ENCODE measurements at places on chromosomes 12 and 14.

DNA sequence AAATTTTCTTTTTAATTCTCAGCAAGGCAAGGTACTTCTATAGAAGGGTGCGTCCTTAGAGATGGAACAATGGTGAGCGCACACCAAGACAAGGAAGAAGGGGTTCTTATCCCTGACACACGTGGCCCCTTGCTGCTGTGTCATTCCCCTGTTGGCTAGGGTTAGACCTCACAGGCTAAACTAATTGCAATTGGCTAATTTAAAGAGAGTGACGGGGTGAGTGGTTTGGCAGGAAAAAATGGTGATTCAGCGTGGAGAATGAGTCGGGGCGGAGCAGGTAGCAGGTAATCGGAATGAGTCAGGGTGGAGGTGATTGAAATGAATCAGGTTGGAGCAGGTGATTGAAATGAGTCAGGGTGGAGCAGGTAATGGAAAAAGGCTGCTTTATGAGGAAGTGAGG lies 36.3 kb upstream of the HECTD1 start:
- DNase-seq, result no peak

- no peak for DNase-seq
Measured at GRCh38 chr14:90611936-90612335, 204.3 kb downstream of the TTC7B start.

DNA sequence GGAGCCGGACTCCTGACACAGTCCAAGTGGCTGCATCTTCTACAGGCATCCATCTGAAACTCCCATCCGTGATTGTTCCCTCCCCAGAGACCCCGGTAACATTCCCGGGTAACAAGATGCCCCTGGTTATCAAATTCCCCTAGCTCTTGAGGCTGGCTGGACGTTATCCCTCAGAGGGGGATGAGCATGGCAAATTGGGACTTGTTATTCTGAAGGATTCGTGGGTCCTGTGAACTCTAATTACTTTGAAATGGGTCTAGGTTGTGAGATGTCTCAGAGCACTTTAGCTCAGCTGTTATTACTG lies 642 bp upstream of the PAN2 start:
- no peak for DNase-seq

- no peak for DNase-seq
Measured at GRCh38 chr12:106759526-106760183, 14.8 kb upstream of the RIC8B start.

DNA sequence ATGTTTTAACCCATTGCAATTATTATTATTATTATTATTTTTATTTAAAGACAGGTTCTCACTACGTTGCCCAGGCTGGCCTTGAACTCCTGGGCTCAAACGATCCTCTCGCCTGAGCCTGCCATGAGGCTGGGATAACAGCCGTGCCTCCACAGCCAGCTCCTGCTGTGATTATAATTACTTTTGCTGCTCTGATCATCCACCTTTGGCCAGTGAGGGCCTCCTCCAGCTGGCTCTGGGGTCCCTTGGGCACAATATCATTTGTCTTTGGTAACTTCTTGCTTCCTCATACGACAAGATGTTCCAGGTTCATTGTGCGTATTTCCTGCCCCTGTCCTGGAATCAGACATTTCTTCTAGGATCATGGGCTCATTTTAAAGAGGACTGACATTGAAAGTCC lies 28.4 kb downstream of the LRTM2 start:
- DNase-seq, result no peak

DNA sequence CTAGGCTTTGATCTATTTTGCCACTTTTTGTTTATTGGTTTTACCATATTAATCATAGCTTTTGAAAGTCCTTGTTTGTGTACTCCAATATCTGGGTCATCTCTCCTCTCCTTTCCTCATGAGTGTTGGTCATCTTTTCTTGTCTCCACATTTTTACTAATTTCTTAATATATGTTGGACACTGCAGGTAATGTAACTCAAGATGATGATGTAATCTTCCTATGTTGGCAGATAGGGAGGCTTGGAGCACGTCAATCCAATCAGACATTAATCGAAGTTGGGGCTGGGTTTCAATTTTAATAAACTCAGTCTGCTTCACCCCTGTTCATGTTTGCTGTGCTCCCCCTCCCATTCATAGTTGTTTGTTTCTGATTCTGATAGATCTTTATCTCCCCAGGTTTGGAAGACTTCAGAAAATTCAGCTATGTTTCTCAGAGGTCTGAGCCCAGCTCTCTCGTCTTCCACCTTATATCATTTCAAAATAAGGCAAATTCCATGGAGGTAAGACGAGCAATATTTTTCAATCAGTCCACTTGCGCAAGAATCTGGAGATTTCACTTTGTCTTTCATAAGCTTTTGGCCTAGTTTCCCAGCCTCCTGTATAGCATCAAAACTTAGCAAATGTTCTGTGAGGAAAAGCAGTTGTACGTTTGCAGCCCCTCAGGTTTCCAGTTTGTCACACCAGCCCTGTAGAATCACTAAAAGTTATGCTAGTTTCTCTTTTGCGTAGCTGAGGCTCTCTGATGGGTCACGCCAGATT lies 504.1 kb downstream of the TMTC2 start:
- no peak for DNase-seq

DNA sequence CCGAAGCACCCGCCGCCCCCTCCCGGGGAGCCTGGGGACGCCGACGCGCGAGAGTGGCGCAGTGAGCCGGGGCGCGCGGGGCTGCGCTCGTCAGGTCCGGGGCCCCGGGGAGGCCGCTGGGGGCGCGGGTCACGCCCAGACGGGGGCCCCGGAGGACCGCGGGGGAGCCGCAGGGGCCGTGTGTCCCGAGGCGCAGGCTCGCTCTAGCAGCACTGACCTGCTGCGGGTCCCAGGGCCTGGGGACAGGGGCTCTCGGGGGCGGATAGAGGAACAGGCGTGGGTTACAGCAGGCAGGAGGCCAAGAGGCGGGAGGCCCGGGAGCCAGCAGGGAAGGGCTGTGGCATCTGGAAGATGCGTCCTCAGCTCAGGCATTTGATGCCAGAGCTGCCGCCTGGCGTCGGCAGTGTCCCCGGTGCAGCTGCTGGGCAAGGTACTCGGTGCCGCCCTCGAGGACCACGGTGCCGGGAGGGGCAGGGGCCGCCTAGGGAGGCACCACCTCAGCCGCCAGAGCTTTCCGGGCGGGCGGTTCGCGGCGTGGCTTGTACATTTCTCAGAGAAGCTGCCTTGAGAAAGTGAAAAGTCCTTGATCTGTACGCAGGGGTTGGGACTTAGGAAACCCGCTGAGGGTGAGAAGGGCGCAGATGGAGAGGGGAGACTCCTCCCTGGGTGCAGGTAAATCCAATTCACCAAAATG lies 1.2 kb downstream of the WNT5B start:
- DNase-seq, result peak; percentile 58

DNA sequence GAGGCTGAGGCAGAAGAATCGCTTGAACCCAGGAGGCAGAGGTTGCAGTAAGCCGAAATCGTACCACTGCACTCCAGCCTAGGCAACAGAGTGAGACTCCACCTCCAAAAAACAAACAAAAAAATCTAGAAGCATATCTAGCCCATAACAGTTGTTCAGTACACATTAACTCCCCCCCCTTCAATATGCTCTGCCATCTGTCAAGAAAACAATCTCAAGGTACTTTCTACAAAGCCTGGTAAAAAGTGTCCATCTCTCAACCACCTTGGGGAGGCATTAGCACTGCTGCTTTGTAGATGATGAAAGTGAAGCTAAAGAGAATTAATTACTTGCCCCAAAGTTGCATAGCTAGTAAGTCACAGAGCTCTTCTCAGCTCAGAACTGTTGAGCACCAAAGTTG lies 24.9 kb downstream of the LGALS3 start:
- DNase-seq, result no peak

GRCh38 chr12:70549340-70550179 lies 87.7 kb downstream of the PTPRB start:
- DNase-seq, result no peak

GRCh38 chr14:91348845-91349465 lies 68.7 kb downstream of the CCDC88C start:
- DNase-seq, result no peak
